ENCODE measurements at places on chromosomes 2 and 18. TPM values are rescaled to one million over a fixed set of nuclear protein-coding genes. Genes with fewer than 3 reads are reported as not detected.

The EMILIN2 gene
- 11.3 TPM for total RNA-seq

The KRTCAP3 gene
- 50.1 TPM for total RNA-seq

The ITM2C gene
- 12.2 TPM for total RNA-seq

- H3K27me3 ChIP-seq, result no peaks in the 10 kb centered on the region
- no peak overlapping the region for H3K4me3 ChIP-seq
- DNase-seq, result no peak
- H3K36me3 ChIP-seq, result no peaks in the 10 kb centered on the region
These were observed 68.6 kb downstream of the TGOLN2 start for GRCh38 chr2:85259101-85259590.

DNA sequence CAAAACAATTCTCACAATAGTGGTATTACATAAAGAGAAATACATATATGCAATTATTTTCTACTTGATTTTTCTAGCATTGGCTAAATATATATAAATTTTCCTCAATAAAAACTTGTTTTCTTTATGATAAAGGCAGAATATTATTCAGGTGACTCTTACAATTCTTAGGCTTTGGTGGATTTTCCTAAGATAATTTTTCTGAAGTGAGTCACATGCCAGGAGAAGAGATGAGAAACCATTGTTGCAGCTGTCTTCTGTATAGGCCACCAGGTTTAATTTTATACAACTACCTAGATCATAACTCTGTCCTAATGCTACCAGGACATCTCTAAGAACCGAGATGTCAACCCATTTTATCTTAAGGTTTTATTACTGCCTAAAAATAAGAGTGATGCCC lies 552.4 kb upstream of the CDH2 start:
- H3K4me3 ChIP-seq, result no peak overlapping the region
- H3K27me3 ChIP-seq, result no peaks in the 10 kb centered on the region
- H3K27ac ChIP-seq, result no peak overlapping the region
- no peaks in the 10 kb centered on the region for H3K36me3 ChIP-seq

- H3K27ac ChIP-seq, result no peak overlapping the region
- H3K4me3 ChIP-seq, result no peak overlapping the region
- no peaks in the 10 kb centered on the region for H3K36me3 ChIP-seq
These were observed 3.6 kb upstream of the MBP start for GRCh38 chr18:77136076-77136718.

- no peaks in the 10 kb centered on the region for H3K36me3 ChIP-seq
- H3K27ac ChIP-seq, result no peak overlapping the region
- H3K27me3 ChIP-seq, result no peaks in the 10 kb centered on the region
- no peak for DNase-seq
These were observed 871.9 kb downstream of the TSN start for GRCh38 chr2:122627388-122627787.

Data from suprapubic skin (tissue), 4 donors.